Stimulated activated CD8-positive, alpha-beta memory T cell treated with anti-CD3 and anti-CD28 coated beads, Interleukin-7, amount 100 ng/mL, for 24 hours (primary cell): ENCODE measurements at places on chromosomes 12 and 14.

DNA sequence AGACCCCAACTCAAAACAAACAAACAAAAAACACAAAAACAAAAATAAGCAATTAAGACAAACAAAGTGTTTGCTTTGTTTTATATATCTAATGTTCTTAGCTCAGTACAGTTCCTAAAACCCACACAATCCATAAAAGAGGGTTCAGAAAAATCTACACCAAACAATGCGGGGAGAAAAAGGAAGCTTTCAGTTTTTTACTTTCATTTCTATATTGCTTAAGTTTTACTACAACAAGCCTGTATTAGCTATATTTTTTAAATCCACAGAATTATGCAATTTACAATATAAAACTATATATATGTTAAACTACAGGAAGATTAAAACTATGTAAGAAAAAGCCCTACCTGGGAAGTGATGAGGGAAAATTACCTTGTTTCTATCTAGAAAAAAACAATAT, 41.4 kb downstream of the CLIP1 start:
- no peak for DNase-seq

DNA sequence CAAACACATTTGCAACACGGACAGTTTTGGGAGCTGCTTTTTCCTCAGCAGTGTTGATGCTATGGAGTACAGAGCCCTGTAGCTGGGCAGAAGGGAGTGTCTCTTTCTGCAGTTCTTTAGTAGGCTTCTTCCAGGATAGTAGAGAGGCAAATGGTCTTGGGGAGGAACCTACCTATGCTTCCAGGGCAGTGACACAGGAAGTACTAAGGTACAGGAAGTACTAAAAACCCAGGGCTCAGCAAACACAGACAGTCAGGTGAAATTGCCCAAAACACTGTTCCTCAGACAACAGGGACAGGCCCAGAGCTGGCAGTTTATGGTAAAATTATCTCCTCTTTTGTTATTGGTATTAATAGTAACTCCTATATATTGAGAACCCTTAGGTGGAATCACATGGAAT, 217.6 kb downstream of the TTC8 start:
- no peak for DNase-seq

- DNase-seq: no peak
Measured at GRCh38 chr14:89215531-89215930, 201.5 kb downstream of the FOXN3 start.

DNA sequence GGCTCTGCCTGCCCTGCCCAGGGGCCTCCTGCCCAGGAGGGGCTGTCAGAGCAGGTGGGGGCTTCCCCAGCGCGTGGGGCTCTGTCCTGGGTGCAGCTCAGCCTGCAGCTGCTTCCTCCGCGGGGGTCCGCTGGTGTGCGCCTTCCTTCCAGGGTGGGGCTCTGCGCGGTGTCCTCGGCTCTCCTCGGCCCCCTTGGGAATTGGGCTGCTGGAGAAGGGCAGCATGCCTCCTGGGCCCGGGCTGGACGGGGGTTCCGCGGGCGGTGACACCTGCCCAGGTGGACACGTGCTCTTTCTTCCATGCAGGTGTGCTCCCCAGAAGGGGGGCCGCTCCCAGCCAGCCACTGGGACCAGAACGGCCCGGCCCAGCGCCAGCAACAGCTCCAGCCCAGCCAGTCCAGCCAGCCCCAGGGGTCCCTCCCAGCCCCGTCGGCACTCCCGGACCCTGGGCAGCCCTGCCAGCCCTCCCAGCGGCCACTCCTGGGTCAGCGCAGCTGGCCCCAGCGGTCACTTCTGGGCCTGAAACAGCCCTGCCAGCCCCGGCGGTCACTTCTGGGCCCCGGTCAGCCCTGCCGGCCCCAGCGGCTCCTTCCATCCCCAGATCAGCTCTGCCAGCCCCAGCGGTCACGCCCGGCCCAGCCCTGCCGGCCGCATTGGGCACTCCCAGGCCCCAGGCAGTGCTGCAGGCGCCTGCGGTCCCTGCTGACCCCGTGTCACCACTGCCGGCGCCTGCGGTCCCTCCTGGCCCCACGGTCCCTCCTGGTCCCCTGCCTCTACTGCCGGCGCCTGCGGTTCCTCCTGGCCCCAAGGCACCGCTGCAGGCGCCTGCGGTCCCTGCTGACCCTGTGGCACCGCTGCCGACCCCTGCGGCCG, 19.1 kb downstream of the FBRSL1 start:
- DNase-seq: no peak

- DNase-seq: no peak
Measured at GRCh38 chr14:91570021-91570420, 59.9 kb upstream of the PPP4R3A start.

DNA sequence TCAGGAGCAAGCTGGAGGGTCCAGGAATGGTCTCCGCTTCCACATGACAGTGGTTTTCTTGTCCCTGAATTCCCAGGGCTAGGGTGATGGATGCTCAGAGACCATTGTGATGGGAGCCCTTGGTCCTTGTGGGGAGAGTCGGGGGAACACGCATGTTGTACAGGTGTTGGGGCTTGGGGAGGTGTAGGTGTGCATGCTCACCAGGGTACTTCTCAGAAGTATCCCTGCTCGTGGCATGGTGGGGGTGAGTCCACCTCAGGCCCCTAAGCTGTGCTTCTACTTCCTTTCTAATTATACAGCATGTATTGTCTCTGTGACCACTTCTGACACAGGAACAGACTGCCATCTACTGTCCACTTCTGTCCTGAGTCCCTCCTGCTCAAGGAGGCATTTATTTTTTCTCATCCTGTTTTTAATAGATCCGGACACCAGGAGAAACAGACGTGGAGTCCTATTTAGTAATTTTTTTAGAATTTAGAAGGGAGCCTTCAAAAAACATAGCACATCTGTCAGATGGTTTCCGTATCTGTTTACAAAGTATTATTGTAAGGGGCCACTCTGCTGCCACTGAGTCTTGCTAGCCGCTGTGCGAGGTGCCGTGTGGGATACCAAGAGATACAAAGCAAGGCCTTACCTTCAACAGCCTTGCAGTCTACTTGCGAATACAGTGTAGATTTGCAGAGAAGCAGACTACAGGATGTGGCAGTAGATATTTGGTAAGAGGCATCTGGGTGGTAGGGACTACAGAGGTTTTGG, 10.5 kb downstream of the NTF3 start:
- DNase-seq: no peak

DNA sequence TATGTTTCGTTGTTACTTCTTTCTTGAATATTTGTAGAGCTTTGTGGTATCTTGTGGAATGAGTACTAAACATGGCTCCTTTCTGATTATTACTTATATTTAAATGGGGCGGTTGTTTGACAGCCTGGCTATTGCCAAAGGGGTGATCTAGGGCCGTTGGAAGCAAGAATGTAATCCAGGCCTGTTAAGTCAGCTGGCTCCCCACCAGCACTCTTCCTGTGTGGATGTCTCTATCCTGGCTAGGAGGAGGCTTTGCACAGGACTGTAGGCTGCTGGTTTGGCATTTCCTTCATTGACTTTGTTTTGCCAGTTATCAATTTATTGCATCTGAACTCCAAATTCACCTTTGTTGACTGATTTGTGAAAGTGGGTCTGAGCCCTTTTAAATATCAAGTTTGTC, 5.6 kb downstream of the FAM234B start:
- no peak for DNase-seq

- no peak for DNase-seq
Measured at GRCh38 chr12:14902465-14902864, 16.8 kb upstream of the MGP start.

DNA sequence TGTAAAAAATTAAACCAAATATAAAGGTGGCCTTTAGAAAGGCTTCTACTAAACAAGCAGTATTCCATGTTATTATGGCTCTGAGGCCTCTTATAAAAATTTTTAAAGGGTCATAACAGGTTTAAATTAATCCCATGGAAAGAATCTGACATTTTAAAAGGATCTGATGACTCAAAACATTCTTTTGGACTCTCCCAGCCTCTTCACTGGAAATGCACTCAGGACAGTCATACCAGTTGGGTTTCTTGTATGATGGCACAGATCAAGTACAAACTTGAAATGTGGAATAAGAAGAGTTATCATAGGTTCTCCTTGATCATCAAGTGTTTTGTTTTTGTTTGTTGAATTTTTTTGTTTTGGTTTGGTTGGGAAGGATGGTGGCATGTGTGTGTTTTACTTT, 50.8 kb downstream of the PPP2R5E start:
- DNase-seq: no peak

DNA sequence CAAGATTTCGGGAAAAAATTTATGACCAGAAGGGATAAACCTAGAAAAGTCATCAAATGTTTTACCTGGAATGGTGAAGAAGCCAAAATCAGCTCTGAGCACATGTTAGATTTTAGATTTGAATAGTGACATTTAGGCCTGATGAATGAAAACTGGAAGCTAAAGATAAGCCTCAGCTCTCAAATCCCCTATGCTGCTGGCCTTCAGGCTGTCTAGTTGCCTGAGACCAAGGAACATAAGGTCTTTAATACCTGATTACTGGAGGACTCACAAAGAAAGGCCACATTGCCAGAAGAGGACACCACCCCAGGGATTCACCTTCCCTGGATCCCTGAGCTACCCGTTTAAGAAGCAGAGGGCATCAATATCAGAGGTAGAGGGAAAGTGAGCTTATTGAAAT, 56.6 kb downstream of the BCL2L14 start:
- DNase-seq: no peak

DNA sequence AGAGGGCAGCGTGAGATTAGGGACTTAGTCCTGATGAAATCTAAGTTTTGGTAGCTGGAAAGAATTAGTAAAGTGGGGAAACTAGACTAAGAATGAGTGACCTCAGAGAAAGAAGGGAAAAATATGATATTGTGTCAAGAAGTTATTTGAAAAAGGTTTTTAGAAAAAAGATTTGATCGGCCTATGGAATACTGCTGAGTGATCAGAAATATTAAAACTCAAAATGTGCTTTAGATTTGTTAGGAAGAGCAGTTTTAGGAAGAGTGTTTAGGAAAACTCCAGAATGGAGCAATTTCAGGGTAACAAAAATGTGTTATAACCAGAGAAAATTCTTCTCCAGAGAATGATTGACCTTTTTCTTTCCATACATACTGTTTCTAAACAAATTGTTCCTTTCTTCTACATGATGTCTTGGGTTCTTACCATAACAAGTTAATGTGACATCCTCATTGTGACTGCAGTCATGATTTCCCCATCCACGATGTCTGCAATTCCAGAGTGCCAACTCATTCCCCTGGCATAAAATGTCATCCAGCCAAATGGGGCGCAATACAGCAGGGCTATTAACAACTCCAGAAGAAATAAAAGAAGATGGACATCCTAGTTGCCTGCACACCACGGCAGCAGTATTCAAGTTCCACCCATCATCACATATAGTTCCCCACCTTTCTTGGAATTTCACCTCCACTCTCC, 11.8 kb downstream of the CD163L1 start:
- DNase-seq: no peak

- DNase-seq: no peak
Measured at GRCh38 chr12:133129368-133130037, 571 bp downstream of the ZNF891 start.

GRCh38 chr12:42652048-42652447, 62.5 kb upstream of the PRICKLE1 start:
- DNase-seq: no peak

GRCh38 chr12:124819525-124819924, 44.1 kb downstream of the SCARB1 start:
- no peak for DNase-seq

- no peak for DNase-seq
Measured at GRCh38 chr14:55265197-55265596, 6.0 kb upstream of the FBXO34 start.

GRCh38 chr12:31849090-31849687, 110.0 kb upstream of the RESF1 start:
- no peak for DNase-seq

- DNase-seq: no peak
Measured at GRCh38 chr14:105876829-105877228, 350.4 kb downstream of the TMEM121 start.
